ENCODE measurements at places on chromosomes 11 and 22.

- no peak for DNase-seq
Measured at GRCh38 chr11:123406441-123407129, 23.5 kb upstream of the GRAMD1B start.

DNA sequence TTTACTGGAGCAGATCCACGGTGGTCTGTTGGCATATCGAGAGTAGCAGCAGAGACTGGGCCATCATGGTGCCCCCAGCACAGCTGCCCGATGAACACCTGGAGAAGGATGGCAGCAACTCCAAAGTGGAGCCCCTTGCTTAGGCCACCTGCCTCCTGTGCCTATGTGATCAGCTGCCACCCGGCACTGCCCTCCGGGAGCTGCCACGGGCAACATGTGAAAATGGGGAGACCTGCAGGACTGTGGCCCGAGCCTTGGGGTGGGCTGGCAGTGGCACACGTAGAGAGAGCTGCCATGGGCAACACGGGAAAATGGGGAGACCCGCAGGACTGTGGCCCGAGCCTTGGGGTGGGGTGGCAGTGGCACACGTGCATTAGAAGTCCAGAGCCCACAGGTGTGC is 3.1 kb downstream of the FXYD2 start:
- no peak for DNase-seq

GRCh38 chr11:112249871-112250610 is 10.6 kb downstream of the PLET1 start:
- DNase-seq = no peak

- DNase-seq = no peak
Measured at GRCh38 chr11:61362542-61362875, 335 bp downstream of the TMEM138 start.

DNA sequence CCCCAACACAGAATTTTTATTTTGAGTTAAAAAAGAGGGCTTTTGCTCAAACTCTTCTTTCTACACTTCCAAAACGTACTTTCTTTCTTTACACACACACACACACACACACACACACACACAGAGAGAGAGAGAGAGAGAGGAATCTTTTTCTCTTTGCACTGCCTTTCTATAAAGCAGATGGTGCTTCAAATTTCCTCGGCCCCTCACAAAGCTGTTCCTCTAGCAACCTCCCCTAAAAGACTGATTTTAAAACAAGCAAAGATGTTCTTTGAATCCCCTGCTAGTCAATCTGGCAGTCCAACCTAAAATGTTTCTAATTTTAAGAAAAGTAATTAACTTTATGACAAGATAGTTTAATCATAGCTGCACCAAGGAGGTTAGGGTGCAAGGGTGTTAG is 2.7 kb upstream of the ANO3 start:
- DNase-seq = no peak

DNA sequence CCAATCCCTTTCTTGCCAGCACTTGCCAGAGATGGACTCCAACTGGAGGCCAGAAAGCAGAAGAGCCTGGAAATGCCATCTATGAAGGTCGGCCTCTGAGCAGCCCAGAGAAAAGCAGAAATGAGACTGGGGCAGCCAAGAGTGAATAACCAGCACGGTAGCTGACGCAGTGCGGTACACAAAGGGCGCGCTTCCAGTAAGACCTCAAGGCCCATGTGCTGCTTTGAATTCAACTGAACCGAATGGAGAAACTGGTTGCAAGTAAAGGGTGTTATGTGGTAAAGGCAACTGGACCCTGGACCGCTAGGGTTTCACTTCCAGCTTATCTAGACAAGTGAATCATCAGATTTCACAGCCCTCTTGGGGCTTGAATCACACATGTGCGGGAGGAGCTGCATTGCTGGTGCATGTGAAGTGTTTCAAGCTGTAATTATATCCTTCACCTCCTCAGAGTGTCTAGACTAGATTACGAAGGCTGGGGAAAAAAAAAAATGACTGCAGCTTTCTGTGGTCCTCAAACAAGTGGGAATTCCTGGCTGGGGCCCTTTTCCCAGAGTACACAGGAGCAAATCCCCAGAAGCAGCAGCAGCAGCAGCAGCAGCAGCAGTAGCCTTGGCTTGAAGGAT is 128.9 kb downstream of the CCDC34 start:
- DNase-seq = no peak

DNA sequence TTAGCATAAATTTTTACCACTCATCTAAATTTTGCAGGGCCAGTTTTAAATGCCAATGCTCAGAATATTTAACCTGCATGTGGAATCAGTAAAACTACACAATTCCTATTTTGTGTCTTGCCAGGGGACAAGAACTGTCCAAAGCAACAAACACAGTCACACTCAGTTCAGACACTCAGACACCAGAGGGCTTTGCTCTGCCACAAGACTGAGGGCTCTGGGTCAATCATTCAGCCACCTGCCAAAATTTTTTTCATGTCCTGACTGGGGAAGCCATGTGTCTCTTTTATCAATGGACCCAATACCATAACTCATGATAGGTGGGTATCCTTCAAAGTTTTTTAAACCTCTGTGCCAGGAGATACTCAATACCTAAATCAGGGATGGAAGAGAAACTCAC is 304.0 kb upstream of the ANO3 start:
- no peak for DNase-seq

DNA sequence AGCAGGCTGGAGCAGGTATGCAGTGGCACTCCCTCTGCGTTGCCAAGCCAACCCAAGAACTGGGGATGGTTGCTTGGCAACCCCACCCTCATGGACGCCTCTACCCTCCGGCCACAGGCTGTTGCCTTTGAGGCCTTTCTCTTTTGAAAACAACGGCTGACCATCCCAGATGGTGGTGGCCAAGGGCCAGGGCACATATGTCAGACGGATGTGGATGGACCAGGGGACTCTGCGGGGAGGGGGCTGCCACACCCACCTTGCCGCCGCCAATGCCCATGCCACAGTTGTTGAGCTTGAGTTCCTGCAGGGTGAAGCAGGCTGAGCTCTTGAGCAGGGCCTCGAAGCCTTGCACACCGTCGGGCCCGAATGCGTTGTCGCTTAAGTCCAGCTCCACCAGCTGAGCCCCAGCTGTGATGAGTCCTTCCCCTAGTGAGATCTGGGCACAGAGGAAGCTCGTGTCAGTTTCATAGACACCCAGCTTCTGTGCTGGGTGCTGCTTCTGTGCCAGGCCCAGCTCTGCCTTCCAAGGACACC is 21.5 kb downstream of the RANGAP1 start:
- DNase-seq = no peak

GRCh38 chr11:126105022-126105747 is 42.5 kb upstream of the CDON start:
- DNase-seq = no peak

- DNase-seq = no peak
Measured at GRCh38 chr22:48919187-48919590, 908.5 kb downstream of the BRD1 start.

DNA sequence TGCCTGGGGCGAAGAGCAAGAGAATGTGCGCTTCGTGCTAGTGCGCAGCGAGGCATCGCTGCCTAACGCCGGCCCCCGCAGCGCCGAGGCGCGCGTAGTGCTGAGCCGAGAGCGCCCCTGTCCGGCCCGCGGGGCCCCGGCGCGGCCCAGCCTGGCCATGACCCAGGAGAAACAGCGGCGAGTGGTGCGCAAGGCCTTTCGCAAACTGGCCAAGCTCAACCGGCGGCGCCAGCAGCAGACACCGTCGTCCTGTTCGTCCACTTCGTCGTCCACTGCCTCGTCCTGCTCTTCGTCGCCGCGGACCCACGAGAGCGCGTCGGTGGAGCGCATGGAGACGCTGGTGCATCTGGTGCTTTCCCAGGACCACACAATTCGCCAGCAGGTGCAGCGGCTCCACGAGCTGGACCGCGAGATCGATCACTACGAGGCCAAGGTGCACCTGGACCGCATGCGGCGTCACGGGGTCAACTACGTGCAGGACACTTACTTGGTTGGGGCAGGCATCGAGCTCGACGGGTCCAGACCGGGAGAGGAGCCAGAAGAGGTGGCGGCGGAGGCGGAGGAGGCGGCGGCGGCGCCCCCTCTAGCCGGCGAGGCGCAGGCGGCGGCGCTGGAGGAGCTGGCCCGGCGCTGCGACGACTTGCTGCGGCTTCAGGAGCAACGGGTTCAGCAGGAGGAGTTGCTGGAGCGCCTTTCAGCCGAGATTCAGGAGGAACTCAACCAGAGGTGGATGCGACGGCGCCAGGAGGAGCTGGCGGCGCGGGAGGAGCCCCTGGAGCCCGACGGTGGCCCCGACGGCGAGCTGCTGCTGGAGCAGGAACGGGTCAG is 1.0 kb downstream of the RASSF10 start:
- DNase-seq = no peak

- DNase-seq = no peak
Measured at GRCh38 chr22:38841211-38841610, 2.6 kb downstream of the NPTXR start.

- DNase-seq = no peak
Measured at GRCh38 chr11:128653801-128654231, 40.1 kb upstream of the FLI1 start.

GRCh38 chr22:33940741-33941140 is 20.5 kb upstream of the LARGE1 start:
- no peak for DNase-seq

DNA sequence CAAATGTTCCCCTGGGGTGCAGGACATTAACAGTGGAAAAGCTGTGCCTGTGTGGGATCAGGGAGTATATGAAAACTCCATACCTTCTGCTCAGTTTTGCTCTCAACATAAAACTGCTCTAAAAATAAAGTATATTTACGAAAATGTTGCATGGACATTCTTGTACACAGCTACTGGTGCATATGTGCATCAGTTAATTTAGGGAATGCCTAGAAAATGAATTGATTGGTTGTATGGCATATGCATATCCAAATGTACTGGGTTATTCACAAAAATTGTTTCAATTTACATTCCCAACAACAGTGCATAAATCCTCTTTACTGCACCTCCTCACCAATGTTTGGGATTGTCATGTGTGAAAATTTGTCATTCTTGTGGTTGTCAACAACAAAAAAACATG is 251.1 kb upstream of the MPPED2 start:
- no peak for DNase-seq

GRCh38 chr11:121889186-121889585 is 226.8 kb downstream of the BLID start:
- no peak for DNase-seq

- no peak for DNase-seq
Measured at GRCh38 chr11:46914910-46915309, 3.4 kb downstream of the LRP4 start.

- no peak for DNase-seq
Measured at GRCh38 chr11:94753630-94754029, 14.5 kb upstream of the AMOTL1 start.

GRCh38 chr11:63552921-63553320 is 10.3 kb downstream of the PLAAT2 start:
- DNase-seq = no peak

GRCh38 chr11:65131417-65131776 is 2.9 kb downstream of the SYVN1 start:
- no peak for DNase-seq

DNA sequence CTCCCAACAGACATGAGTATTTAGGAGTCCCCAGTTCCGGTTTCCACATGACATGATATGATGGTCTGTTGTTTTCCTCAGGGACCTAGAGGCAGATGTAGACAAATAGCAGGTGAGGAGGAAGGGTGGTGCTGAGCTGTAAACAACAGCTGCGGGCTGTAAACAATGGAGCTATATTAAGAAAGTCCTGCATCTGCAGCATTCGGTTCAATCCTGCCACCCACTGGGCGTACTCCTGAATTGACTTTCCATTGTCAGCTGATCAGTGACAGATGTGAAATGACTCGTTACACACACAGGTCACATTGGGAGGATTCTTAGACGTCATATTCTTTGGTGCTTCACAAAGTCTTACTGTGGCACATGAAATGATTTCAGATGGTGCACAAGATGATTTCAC is 26.8 kb upstream of the RAG1 start:
- peak; percentile 30 for DNase-seq

- no peak for DNase-seq
Measured at GRCh38 chr11:33651990-33652389, 48.6 kb downstream of the C11orf91 start.

- no peak for DNase-seq
Measured at GRCh38 chr22:49638788-49639187, 188.9 kb downstream of the BRD1 start.

GRCh38 chr11:131662317-131662972 is 292.0 kb downstream of the NTM start:
- no peak for DNase-seq

DNA sequence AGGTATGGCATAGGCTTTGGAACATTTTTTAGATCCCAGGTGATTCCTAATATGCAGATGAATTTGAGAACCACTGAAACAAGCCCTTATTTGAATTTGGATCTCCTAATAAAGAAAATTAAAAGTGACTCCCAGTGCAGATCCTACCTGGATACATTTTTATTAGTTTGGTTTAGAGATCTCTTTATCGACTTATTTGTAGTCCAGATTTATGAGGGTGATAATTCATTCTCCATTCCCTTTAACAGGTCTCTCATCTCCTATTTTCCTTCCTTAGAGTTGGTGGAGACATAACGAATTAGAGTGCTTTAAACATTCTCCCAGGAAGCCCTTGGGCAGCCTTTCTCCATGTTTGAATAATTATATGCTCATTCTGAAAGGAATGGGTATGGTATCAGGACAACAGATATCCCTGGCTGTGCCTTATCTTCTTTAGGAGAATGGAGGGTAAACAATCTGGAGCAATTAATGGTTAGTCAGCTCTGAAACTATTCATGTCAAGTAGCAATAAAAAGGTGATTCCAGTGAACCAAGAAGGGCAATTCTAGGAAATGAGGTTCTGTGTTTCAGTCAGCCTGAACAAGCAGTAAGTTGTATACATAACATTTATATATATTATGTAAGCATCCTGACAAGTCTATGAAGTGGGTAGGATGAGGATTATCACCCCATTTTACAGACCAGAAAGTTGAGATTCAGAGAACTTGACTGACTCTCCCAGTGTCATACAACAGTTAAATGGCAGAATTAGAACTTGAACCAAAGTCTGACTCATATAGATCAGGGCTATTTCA is 53.9 kb upstream of the RCE1 start:
- no peak for DNase-seq

GRCh38 chr22:45455621-45456020 is 42.1 kb downstream of the RIBC2 start:
- no peak for DNase-seq

GRCh38 chr11:87779276-87780067 is 395.8 kb downstream of the RAB38 start:
- no peak for DNase-seq

DNA sequence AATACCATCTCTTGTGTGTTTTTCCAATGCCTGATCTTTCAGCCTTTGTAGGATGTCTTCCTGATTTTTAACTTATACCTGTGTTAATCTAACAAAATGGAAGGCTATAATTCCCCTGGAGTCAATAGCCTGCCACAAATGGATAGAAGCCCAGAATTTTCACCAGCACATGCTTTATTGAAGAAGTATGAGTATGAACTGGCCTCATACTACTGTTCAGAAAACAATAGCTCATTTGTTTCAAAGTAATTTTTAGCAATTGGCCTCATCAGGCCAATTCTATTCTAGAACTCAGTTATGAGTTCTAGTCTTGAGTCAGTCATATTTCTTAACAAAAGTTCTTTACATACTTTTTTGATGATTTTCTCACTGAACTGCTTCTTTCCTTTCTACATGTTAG is 40.6 kb upstream of the SLC37A2 start:
- no peak for DNase-seq

- no peak for DNase-seq
Measured at GRCh38 chr11:16815047-16815767, 76.8 kb downstream of the C11orf58 start.

GRCh38 chr11:77140231-77140851 is 12.3 kb downstream of the MYO7A start:
- no peak for DNase-seq

GRCh38 chr11:69018924-69019323 is 5.9 kb upstream of the MRGPRF start:
- DNase-seq = no peak
